ENCODE measurements at places on chromosomes 2 and 18. TPM values are rescaled to one million over a fixed set of nuclear protein-coding genes. Genes with fewer than 3 reads are reported as not detected.

GDF7 gene
- 0.72 TPM for total RNA-seq

GAD1 gene
- 4.4 TPM for total RNA-seq

NTSR2 gene
- total RNA-seq, result not detected

KCNF1 gene
- total RNA-seq, result 0.17 TPM

INPP5D gene
- total RNA-seq, result not detected

MAPK4 gene
- not detected for total RNA-seq

CXCR1 gene
- not detected for total RNA-seq

ST8SIA5 gene
- not detected for total RNA-seq

DCC gene
- total RNA-seq, result not detected

Data from Caki2 (cell line).